ENCODE measurements at places on chromosomes 12 and 14.

DNA sequence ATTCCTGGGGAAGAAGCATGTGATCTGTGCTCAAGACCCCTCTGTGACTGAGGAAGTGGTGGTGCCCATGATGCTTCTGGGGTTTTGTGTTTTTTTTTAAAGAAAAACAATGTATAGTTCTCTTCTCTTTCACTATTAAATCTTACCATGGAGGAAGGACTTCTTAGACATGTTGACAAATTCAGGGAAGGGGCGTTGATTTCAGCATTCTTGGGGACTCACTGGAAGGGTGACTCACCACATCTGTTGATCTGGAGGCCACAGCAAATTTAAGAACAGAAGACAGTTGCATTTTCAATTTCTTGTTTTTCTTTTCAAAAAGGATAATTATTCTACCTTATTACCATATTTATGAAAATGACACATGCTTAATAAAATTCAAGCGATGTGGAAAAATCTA is 152.9 kb upstream of the RTL1 start:
- DNase-seq: no peak

DNA sequence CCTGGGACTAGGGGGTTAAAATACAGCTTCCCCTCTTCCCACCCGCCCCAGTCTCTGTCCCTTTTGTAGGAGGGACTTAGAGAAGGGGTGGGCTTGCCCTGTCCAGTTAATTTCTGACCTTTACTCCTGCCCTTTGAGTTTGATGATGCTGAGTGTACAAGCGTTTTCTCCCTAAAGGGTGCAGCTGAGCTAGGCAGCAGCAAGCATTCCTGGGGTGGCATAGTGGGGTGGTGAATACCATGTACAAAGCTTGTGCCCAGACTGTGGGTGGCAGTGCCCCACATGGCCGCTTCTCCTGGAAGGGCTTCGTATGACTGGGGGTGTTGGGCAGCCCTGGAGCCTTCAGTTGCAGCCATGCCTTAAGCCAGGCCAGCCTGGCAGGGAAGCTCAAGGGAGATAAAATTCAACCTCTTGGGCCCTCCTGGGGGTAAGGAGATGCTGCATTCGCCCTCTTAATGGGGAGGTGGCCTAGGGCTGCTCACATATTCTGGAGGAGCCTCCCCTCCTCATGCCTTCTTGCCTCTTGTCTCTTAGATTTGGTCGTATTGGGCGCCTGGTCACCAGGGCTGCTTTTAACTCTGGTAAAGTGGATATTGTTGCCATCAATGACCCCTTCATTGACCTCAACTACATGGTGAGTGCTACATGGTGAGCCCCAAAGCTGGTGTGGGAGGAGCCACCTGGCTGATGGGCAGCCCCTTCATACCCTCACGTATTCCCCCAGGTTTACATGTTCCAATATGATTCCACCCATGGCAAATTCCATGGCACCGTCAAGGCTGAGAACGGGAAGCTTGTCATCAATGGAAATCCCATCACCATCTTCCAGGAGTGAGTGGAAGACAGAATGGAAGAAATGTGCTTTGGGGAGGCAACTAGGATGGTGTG is 1.9 kb downstream of the GAPDH start:
- DNase-seq: no peak

DNA sequence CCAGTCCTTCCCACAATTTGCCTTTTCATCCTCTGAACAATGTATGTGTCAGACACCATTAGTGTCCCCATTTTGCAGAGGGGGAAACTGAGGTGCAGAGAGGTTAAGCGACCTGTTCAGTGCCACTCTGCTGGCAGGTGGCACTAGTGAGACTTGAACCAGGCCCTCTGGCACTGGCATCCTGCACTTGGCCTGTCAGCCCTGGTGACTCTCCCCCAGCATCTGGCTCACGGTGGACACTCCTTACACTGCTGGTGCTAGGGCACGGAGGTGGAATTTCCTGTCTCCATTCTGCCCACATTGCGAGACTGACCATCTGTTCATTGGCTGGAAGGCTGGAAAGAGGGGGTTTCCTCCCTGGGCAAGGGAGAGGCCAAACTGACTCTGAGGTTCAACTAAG is 48.7 kb downstream of the CCNK start:
- no peak for DNase-seq

- no peak for DNase-seq
These were observed 13.8 kb downstream of the LGMN start for GRCh38 chr14:92734618-92735017.

DNA sequence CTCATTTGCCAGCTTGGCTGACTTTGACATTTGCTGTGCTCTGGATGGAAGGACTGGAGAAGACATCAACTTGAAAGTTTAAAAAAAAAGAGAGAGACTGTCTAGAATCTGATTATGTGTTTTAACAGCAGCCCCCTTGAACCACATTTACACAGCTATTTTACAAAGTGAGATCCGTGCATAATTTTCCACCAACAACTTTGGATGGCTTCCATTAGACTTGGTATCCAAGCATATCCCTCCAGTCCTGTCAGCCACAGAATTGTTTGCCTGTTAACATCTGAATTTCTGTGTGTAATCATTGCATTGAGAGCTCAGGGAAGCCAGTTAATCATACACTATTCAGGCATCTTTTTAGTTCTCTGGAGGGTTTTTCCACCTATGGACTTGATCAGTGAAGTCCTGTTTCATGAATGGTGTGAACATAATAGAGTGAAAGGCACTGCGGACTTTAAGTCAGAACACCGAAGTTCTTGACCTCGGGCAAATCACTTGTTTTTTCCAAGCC is 93.7 kb downstream of the SAMD4A start:
- DNase-seq: no peak

DNA sequence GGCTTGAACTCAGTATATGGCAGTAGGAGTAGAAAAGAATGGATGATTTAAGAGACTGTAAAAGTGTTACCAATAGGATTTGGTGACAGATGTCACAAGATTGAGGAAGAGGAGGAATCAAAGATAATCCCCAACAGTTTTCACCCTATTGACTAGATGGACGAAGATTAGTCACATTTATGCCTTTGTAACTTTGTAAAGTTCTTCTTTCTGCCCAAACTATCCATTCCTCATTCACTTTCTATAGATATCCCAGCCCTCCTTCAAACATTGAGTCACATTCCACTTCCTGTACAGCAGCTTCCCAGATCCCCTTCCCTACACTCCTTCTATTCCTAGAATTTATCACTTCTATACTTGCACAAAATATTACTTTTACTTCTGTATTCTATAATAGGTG is 207.9 kb downstream of the BTG1 start:
- no peak for DNase-seq

DNA sequence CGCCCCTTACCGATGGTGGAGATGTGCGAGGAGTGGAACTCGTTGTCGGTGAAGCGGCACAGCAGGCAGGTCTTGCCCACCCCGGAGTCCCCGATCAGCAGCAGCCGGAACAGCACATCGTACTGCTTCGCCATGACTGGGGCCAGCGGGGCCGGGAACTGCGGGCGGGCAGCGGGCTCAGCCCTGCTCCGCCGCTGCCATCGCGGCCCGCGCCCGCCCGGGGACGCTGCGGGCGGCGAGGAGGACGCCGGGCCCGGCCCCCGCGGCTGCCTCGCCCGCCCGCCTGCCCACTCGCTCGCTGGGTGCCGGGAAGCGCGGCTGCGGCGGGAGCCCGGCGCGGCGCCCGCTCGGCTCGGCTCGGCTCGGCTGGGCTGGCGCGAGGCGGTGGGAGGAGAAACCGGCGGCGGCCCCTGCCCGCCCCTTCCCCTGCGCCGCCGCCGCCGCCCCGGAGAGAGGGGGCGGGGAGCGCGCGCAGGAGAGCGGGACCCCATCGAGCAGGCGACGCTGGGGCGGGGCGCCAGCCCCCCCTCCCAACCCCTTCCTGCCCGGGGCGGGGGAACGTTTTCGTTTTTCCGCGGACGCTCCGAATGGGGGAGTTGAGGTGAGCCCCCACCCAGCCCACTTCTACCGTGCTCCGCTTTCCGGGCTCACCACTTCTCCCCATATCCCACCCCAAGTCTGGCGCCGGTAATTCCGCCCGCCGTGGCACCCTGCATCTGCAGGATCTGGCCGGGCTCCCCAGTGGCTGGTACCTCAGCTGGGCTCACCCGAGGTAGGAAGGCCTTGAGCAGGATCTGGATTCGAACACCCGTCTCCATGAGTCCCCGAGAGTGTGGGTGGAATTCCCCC is at the start of gene RAB15:
TSS of gene RAB15 (minus strand) at position 394 of the 849 bp plus-strand sequence. CDS start at position 134, 260 bp downstream.
- peak; percentile 25 for DNase-seq

DNA sequence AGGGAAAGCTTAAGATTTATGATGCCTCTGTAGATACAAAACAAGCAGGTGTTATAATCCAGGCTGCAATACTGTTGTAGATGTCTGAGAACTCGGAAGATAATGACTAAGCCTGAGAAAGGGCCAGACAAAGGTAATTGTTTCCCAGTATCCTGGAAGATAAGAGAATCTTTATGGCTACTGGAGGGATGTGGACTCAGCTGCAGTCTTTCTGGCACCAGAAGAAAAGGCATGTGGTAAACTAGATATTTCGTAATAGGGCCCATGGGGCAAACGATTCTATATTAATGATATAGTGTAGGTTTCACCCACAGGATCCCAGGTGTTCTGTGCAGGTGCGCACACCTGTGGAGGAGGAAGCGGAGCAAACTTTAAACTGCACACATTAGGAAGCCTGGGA is 9.2 kb upstream of the APOLD1 start:
- DNase-seq: no peak

DNA sequence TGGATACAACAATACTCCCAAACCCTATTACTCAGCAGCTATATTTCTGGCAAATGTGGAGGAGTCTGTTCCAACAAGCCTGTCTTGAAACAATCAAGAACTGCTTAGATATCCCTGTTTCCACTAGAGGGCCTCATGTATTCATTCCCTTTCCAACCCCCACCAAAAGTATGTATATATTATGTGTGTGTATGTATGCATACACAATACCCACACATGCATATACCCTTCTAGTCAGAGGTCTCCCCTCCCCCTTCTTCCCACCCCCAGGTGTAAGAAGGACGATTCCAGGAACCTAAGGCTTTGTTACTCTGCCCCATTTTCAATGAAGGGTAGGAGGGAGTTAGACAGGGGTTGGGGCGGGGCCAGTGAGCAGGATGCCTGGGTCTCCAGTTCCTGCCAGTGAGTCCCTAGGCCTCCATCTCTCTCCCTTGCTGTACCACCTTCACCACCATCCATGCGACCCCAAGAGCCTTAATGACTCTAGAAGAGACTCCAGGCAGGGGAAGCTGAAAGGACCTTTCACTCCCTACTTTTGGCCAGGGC is at the start of gene DGKA:
TSS of gene DGKA (plus strand) at position 392 of the 546 bp plus-strand sequence. CDS start 5,342 bp downstream, outside the sequence.
- peak; percentile 69 for DNase-seq

GRCh38 chr12:26203167-26203780 is 7.9 kb downstream of the SSPN start:
- DNase-seq: no peak

DNA sequence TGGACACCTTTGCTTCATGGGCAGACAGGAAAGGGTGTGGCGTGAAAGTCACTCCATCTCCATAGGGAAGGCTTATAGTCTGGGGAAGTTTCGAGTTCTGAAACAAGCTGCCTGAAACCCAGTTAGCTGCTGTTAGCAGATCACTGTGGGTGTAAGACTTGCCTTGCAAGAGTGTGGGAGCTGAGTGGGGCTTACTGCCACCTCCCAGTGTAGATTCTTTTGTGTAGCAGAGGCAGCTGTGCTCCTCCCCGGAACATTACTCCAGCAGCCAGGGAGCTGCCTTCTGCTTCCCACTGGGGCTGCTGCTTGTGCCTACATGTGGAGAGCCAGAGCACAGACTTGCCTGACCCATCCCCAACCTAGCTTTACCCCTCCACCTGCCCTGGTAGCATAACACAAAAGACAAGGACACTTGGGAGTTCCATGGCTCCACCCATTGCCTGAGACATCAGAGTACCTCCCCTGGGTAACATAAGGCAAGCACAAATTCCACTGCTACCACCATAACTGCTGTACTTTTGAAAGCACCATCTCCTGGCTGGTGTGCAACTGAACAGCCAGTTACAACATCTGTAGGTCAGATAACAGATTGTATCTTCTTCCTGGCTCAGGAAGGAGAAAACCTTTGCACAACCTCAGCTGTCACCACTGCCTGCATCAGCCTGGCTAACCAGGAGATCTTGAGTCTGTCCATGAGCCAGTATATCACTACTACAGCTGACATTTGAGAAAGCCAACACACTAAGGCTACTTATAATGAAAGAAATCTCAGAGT is 69.5 kb downstream of the ADAMTS20 start:
- DNase-seq: no peak

DNA sequence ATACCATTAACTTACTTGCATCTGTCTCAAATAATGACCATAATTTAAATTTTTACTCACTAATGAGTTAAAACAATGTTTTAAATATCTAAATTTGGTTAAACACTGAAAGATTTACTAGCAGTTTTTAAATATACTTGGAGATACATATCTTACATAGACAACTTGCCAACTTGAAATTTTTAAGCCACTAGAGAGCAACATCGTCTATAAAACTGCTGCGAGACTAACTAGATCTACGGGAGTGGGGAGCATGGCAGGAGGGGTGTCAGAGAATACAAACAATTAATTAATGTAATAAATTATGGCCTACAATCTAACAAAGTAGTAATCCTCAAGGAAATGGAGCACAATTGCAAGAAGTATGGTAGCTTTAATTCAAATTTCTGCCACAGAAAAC is 120.4 kb downstream of the LRRIQ1 start:
- no peak for DNase-seq

DNA sequence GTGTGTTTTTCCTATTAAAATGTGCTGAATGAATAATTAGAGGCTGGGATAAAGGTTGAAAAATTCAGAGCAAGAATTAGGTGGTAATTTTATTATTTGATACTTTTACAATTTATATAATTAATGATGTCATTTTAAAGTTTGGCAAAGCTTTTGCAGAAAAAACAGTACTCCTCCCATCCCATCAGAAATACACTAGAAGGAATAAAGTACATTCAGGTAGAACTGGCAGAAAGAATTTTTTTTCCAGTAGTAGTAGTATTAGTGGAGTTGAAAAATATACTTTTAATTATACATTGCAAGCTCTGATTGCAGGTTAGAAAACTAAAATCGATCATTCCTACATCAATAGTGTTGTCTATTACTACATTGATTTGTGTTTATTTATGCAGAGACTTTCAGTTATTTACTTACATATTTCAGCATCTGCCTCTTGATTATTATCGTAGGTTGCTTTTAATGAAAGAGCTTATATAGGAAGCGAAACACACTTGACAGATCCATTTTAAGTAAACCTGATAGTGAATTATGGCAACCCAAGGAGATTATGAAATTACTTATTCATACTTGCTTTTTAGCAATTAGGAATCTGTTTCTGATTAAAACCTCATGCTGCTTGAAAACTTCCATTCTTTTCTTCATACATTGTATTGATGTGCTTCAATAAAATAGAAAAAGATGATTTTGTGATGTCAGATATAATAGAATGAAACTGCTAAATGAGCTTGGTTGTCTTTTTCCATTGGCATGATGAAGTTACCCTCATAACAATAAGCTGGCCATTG is 10.1 kb downstream of the FOXG1 start:
- no peak for DNase-seq

- DNase-seq: no peak
These were observed 34.4 kb upstream of the DYNC1H1 start for GRCh38 chr14:101929946-101930345.
